A549 treated with CORT108297 at 1 μM for 4 hours (cell line): ENCODE measurements at places on chromosomes 12 and 14. TPM values are rescaled to one million over a fixed set of nuclear protein-coding genes. Genes with fewer than 3 reads are reported as not detected.

TEX52 gene
- not detected in 5 replicates for total RNA-seq

ERP29 gene
- 125 to 133 TPM (median 130 TPM) in 5 replicates for total RNA-seq

PRICKLE1 gene
- total RNA-seq: 0.61 to 0.85 TPM (median 0.64 TPM) in 5 replicates

MDGA2 gene
- 0.06 TPM in 1 of 5 replicates, not detected in the others for total RNA-seq

NGB gene
- total RNA-seq: not detected in 5 replicates

LRP1-AS gene
- total RNA-seq: not detected in 5 replicates

TAS2R20 gene
- total RNA-seq: 0.07 to 0.13 TPM (median 0.10 TPM) in 5 replicates

GZMB gene
- total RNA-seq: not detected in 5 replicates
